ENCODE measurements at places on chromosomes 6 and 20. TPM values are rescaled to one million over a fixed set of nuclear protein-coding genes. Genes with fewer than 3 reads are reported as not detected.

- DNase-seq, result no peak
These were observed 12.1 kb upstream of the TSPYL1 start for GRCh38 chr6:116291701-116292396.

GRCh38 chr6:137787016-137787415 lies 80.0 kb upstream of the TNFAIP3 start:
- DNase-seq, result no peak

DNA sequence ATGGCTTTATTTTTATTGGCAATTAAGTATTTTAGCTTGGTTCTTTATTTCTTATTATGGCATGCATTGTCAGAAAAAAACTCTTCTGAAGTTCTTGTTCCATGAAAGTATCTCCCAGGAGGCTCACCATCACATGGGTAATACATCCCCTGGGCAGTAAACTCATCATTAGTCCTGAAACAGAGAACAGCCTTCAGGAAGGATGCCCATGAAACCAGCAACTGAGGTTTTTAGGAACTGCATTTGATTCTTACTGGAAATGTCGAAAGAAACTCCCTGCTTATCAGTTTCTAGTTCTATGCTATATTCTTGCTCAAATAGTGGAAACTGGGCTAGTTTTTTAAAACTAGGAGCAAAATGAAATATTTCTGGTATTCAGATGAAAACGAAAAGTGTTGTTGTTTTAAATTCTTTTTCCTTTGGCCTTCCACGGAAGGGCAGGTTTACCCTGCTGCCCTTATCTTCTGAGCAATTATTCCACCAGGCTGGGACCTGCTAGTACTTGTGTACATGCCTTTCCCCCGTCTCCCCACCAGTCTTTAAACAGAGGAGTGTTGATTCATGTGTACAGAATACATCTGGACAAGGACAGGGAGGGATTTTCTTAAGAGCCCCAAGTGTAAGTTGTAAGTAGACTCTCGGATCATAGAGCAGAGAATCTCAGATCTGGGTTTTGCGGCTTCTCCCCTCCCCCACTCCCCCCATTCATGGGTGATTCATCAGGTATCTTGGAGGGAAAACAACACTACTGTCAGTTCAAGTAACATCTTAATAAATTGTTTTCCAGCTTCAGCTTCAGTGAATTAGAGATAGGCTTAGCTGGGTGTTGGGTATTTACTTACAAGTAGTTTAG lies 81.5 kb downstream of the RTN4IP1 start:
- no peak for DNase-seq

- DNase-seq, result no peak
These were observed 61.2 kb downstream of the ME1 start for GRCh38 chr6:83369692-83370091.

DNA sequence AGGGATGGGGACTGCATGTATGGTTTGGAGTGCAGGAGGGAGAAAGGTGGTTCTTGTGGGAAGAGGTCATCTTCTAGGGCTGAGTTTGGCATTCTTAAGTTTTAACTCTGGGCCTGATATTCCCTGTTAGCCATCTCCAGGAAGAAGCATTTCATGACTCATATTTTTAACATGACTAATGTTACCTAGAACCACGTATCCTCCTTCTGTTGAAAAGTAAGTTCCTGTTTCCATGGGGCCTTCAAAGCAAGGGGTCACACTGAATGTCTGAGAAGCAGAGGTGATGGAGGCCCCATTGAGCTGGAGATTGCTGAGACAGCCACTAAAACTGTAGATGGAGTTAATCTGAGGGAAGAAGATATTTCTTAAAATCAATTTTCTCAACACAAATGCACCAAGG lies 30.2 kb downstream of the FAM229B start:
- DNase-seq, result no peak

DNA sequence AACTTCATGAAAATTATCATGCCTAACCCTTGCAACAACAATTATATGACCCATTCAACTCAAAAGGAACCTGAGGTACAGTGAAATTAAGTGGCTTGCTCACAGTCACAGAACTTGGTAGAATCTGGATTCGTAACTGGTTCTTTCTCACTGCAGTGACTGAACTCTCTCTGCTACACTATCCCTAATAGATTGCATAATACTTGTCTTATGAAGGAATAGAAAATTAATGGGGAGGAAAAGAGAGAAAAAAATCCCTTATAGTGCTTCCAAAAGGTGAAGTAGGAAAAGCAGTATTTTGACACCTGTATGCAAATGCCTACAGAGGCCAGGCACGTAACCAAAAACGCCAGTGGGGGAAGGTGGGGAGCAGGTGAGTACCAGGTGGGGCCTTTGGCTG lies 186.6 kb downstream of the LY86 start:
- no peak for DNase-seq

- no peak for DNase-seq
These were observed 68.5 kb downstream of the EYA2 start for GRCh38 chr20:46963196-46963529.

GRCh38 chr6:68859233-68859632 lies 224.2 kb downstream of the ADGRB3 start:
- DNase-seq, result no peak

SMLR1 gene
- total RNA-seq, result 0.16 TPM

HSF2 gene
- 9.5 TPM for total RNA-seq

FAM217B gene
- total RNA-seq, result 15.5 TPM

ADA gene
- total RNA-seq, result 6.5 TPM
